ENCODE measurements at places on chromosomes 12 and 14. TPM values are rescaled to one million over a fixed set of nuclear protein-coding genes. Genes with fewer than 3 reads are reported as not detected.

DNA sequence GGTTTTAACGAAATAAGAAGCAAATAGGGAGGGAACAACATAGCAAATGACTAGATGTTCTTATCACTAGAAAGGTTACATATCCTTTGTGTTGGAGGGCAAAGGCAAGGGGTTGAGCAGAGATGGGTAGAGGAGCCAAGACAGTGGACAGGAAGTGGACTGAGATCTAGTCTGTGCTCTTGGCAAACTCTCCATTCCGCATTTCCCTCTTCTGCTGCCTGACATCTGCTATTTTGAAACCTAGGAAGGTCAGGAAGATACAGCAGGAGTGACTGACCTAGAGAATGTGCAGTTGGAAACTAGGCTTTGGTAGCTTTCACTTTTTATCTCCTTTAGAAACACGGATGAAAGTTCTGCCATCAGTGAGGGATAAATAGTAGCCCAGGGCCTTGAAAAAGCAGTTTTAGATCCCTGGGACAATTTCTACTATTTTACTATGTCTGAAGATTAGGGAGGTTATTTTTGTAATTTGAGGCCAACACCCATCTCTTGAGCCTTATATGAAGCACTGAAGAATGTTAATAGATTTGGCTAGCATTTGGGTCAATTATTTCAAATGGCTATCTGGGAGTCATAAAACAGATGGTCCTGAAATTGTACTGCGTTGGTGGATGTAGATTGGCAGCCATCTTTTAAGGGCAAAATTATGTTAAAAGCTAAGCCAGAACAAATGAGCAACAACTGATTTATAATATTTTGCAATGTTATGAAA, 410.3 kb downstream of the PCNX1 start:
- DNase-seq = no peak

Gene PPP1R1A
- 61.5 TPM for polyA plus RNA-seq

DNA sequence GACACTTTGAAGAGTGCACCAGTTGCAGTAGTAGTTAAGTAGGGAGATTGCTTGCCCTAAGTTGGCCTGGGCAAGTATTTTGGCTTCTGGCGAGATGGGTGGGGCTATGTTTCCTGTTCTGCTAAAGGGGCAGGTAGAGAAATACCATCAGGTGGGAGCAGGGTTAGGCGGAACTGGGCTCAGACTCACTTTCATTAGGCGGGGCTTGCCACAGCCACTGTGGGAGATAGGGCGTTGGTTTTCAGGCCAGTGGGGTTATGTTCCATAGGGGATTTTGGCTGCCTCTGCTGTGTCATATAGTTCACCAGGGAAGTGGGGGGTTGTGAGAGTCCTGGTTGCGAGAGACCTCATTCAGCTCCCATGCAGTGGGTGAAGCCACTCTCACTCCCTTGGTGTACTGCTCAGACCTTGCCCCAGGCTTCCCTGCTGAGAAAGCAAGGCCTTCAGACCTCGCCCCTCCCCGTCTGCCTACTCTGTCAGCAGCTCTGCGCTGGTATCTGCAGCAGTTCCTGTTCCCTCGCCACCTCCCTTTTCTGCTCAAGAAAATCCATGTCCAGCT, 43.3 kb downstream of the AEBP2 start:
- no peak for DNase-seq

Gene MFAP5
- 0.10 TPM for polyA plus RNA-seq

- DNase-seq = no peak
Measured at GRCh38 chr14:70884595-70885342, 22.5 kb upstream of the PCNX1 start.

- no peak for DNase-seq
Measured at GRCh38 chr14:99260587-99261551, 11.1 kb downstream of the BCL11B start.

Gene RILPL2
- polyA plus RNA-seq = 5.2 TPM

GRCh38 chr12:125519026-125519651, 453.9 kb downstream of the AACS start:
- no peak for DNase-seq

- DNase-seq = no peak
Measured at GRCh38 chr12:112309797-112310196, 72.4 kb downstream of the HECTD4 start.

GRCh38 chr14:78308079-78308478, 137.9 kb downstream of the NRXN3 start:
- DNase-seq = no peak

Gene PLEKHD1
- polyA plus RNA-seq = 3.8 TPM

DNA sequence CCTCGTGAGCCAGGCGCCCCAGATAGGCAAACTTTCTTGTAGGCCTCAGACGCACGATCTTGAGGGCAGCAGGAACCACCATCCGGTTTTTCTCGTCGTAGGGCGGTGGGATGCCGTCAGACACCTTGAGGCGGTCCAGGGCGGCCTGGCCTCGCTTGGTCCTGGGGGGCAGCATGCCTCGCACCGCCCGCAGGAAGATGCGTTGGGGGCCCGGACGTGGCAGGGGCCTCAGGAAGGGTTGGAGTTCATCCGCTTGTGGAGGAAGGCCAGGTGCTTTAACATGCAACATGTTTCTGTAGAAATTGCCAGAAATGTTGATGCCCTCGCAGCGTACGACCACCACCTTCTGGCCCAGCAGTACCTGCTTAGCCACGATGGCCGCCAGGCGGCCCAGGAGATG, 5.5 kb upstream of the TSPAN9 start:
- DNase-seq = no peak

GRCh38 chr14:67133595-67134441, 55.4 kb upstream of the GARIN2 start:
- no peak for DNase-seq

- DNase-seq = peak; percentile 42
Measured at GRCh38 chr12:70366581-70367257, 629 bp downstream of the KCNMB4 start.

Gene FOXA1
- 4.5 TPM for polyA plus RNA-seq

GRCh38 chr12:127145929-127146789, 1120.8 kb upstream of the TMEM132C start:
- peak; percentile 79 for DNase-seq

DNA sequence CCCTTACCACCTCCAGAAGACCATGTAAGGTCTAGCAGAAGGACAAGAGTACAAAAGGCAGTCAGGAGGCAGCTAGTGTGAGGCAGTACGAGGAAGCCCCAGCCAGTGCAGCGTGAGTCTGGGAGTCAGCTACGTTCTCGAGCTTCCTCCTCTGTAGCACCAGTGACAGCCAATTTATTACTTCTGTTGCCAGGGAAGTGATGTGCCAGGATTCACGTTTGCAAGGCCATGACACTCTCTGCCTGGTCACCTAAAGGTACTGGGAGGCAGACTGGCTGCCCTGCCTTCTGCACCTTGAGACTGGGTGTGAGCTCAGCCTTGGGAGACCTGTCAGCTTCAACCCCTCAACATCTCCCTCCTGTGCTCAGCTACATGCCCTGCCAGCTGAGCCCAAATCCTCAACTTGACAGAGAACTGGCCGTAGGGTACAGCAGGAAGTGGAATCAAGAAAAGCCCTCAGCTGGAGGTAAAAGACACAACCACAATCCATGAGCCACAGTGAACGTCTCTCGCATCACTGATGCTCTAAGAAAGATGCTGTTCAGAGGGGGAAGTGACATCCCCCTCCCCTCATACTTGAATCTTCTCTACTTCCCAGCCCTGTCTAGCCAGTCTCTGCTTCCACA, 182.5 kb upstream of the RGS6 start:
- no peak for DNase-seq

DNA sequence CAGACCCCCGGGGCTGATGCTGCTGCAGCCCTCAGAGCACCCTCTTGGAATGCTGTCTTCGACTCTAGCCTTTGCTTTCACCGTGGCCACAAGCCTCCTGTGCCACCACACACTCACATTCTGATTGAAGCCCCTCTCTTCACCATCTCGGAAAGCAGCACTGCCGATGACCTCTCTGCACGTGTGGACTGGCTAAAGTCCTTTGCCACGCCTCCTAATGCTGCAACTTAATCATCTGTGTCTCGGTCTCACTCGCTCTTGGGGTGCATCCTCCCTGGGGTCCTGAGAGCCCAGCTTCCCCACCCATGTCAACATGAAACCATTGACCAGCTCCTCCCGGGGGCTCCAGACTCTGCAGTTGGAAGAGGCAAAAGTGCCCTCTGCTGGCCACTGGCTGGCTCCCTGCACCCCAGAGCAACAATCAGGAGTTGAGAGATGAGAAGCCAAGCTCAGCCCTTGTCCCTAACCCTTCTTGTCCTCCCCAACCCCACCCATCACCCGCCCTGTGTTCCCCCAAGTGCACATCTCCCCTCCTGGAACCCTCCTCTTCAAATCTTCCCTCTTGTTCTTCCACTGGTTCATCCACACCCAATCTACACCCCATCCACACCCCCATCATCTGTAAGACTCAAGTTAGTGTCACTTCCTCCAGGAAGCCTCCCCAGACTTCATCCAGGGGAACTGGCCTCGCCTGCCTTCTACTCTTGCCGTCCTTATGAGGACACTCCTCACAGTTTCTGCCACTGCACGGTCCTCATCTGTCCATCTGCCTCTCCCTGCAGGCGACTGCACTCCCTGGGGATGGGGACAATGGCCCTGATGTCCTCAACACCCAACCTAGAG, 23.6 kb upstream of the FAM181A start:
- DNase-seq = no peak
